Activated CD4-positive, alpha-beta T cell treated with anti-CD3 and anti-CD28 coated beads for 24 hours (primary cell): ENCODE measurements at places on chromosomes 7 and 10.

DNA sequence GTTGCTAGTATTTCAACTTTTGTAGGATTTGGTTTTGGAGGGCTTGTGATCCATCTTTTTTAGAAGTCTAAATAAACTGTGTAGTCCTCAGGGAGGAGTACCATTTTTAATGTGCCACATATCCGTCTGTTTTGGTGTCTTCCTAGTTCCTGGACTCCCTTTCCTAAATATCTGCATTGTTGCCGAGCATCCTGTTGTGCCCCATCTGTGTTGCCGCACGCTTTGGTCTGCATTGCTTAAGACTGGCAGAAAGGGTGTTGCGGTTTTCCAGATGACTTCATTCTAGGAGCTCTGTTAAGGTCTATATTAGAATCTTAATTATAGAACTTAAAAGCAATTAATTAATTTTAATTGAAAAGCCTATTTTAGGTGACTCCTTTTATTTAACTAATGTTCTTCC is 49.4 kb downstream of the RBM33 start:
- DNase-seq, result no peak

DNA sequence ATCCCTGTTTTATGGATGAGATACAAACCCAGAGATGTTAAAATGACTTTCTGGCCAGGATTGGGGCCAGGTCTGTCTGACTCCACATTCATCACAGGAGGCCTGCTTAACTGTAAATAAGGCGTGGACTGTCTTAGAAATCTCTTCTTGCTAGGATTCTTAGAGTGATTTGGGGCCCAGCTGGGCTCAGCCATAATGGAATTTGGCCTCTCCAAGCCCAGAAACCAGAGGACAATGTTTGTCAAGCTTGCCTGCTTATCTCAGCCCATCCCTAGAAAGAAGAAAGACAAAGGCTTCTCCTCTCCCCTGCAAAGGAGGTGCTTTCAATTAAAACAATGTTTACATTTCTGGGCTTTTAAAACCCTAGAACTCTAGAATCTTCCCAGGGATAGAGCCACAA is 2.9 kb downstream of the HABP2 start:
- DNase-seq, result no peak

DNA sequence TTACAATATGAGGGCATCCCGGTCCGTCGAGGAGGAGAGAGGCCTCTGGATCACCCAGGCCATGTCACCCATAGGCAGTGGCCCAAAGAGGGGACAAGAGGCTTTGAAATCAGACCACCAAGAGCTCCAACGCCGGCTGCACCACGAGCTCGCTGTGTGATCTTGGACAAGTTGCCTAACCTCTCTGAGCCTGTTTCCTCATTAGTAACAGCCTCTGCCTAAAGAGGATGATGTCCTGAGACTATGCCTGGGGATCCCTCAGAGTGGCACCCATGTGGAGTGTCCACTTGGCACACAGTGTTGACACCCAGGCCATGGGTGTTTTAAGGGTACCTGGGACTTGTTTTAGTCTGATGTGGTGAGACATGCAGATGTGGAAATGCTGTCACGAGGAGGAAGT is 50.8 kb downstream of the MICALL2 start:
- DNase-seq, result no peak

DNA sequence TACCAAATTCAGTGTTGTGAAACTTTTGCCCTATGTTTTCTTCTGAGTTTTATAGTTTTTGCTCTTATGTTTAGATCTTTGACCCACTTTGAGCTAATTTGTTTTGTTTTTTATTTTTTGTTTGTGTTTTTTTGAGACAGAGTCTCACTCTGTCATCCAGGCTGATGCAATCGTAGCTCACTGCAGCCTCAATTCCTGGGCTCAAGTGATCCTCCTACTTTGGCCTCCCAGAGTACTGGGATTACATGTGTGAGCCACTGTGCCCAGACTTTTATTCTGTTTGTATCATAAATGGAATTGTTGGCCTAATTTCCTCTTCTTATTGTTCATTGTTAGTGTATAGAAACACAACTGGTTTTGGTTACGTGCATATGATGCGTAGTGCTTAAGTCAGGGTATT is 43.2 kb upstream of the ZMIZ2 start:
- no peak for DNase-seq

- DNase-seq, result no peak
These were observed 13.5 kb downstream of the ATP5MK start for GRCh38 chr10:103382769-103383168.

GRCh38 chr7:36762394-36762793 is 38.1 kb upstream of the AOAH start:
- DNase-seq, result no peak

DNA sequence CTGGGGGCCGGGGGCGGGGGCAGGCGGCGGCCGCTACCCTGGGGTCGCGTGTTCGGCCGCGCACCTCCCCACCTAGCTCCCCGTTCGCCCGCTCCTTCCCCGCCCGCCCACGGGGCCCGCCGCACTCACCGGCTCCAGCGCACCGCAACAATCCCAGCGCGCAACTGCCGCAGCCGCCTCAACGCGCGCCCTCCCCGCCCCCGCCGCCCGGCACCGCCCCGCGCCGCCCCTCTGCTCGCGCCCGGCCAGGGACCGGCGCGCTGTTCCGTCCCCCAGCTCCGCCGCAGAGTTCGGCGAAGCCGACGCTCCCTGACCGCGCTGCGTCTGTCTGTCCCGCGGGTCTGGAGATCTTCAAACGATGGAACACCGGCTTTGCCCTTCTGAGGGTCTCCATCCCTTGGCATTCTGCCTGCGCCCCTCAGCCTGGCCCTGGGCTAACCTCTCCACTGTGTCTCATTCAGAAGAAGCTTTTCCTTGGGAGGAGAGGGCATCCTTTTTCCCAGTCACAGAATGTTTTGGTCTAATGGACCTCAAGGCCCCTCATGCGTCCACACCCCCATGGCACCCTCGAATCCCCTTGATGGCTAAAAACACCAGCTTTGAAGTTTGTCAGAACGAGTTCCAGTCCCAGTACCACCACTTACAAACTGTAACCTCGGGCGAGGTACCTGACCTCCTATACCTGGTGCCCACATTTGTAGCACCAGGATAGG is at the start of gene NT5C2:
NT5C2 (minus strand) TSS at position 166 of the 713 bp plus-strand sequence. CDS start 18,314 bp downstream, outside the sequence.
- DNase-seq, result peak; percentile 69

- DNase-seq, result no peak
These were observed 189.0 kb downstream of the TCF7L2 start for GRCh38 chr10:113138937-113139585.

DNA sequence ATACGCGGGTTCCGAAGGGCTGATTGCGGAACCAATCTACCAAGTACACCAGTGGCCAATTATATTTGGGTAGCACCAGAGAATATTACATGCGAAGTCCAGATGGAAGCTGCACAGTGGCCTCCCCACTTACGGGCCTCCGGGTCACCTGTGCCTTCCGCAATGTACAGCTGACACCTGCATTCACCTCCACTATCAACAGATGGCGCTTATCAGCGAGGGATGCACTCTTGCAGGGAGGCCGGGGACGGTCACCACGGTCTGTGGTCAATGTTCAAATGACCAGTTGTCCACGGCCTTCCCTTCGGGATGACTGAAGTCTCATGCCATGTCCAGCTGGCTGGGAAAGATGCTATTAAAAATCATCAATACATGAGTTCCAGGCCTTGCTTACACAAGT is 47.6 kb downstream of the SLIT1 start:
- no peak for DNase-seq

GRCh38 chr10:118315629-118316028 is 26.5 kb downstream of the FAM204A start:
- no peak for DNase-seq

DNA sequence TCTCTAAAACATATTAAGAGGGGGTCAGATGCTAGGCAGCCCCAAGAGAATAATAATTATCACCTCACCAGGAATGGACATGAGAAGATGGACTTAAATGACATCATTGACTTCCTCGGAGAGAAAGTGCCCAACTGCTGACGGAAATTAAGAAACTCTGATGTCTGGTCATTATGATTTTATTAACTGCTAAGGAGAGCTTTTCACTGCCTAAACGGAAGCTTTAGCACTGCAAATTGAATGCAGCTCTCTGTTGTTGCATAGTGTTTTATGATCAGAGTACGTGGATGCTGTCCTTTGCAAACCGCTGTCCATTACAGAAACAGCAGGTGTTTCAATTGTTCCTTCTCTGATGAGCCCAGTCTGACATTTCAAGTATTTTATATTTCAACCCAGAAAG is 89.4 kb upstream of the GALNT17 start:
- no peak for DNase-seq
